Activated T-helper 9 cell treated with anti-CD3 and anti-CD28 coated beads, Interleukin-2, amount 50 U/mL, for 16 hours (primary cell): ENCODE measurements at places on chromosomes 1 and 21.

DNA sequence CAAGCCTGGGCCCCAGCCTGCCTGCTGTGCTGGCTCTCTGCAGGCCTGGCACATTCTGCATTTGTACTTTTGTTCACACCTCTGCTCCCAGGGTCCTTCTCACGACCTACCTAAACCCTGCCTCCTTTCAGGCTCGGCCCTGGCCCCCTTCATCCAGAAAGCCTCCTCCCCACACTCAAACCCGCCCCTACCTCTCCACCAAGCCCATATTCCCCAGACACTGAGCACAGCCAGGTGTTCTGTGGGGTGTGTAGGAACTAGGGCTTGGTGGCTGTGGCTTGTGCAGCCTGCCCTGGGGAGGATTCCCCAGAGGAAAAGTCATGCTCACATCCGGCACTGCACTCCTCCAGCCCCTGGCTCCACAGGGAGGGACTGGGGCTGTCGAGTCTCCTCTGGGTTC is 8.2 kb upstream of the MIXL1 start:
- no peak for DNase-seq

DNA sequence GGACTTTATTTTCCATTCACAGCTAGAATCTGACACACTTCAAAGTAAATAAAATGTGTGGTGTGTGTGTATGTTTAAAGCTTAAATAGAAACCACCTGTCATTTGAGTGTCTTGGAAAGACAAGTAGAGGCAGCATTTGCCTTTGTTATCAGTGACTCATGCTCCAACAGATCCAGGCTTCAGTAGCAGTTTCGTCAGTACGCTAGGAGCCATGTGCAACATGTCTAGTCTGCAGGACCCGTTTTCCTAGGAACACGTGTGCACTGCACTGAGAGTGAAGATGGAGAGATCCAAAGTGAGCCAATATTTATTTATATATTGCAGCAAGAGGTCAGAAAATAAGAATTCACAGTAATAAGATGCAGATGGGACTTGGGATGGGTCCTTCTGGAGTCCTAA is 41.8 kb downstream of the SGIP1 start:
- DNase-seq: no peak

- DNase-seq: no peak
Observed at GRCh38 chr1:166133857-166134256, 32.9 kb downstream of the FAM78B start.

GRCh38 chr1:229067546-229067945 is 203.4 kb upstream of the RAB4A start:
- no peak for DNase-seq

DNA sequence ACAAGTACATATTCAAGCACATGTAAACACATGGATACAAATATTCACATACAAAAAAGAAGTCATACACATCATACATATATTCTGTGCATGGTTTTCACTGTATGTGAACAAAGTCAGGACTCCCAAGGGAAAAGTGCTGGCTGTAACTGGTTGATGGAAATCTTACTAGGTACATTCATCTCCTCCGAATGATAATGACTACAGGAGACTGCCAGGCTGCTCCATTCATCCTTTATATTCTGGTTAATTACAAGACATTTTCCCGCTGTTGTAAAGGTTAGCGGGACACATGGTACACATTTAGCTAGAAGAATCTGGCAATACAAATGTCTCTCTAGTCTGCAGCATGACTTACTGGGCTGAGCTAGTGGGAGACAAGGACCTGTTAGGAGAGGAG is 26.2 kb upstream of the HMGB4 start:
- DNase-seq: no peak

- DNase-seq: no peak
Observed at GRCh38 chr1:190809312-190809711, 331.6 kb upstream of the BRINP3 start.

DNA sequence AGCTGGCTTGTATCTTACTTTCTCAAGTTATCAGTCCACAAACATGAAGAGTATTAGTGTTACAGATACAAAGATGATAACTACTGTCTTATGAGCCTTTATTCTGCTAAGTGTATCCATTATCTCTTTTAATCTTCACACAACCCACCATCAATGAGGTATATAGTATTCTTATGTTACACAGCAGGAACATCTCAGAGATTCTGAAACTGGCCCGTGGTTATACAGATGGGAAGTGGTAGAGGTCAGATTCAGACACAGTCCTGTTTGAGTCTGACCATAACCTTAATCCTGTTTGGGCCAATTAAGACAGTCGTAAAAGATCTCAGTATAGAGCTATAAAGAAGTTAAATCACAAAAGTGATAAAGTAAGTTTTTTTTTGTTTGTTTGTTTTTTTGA is 5.1 kb upstream of the TMEM269 start:
- no peak for DNase-seq

DNA sequence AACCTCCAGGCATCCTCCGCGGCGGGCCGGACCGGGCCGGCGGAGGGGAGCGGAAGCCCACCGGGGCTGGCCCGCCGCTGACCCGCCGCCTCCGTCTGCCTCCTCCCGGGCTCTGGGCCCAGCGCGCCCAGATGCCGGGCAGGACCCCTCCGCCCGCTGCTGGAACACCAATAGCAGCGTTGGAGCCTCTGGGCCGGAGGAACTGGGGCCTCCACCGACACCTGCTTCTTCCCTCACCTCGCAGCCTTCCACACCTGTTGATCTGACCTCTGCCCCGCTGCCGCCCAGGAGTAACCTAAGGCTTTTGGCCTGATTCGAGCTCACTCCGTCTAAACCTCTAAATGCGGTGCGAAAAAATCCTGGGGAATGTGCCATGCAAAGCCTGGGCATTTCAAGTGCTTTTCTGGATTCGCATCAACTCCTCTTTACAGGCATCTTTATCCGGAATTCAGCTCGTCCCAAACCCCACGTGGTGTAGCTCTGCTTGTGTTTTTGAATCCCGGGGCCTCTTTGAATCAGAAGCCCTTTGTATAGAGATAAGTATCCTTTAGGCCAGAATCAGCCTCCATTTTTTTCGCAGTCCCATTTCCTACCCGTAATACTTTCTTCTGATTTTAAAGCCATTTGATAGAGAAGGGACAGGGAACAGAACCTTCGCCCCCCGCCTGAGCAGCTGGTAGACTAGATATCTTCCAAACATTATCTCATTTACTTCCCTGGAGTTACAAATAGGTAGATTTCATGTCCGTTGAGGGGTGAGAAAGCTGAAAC is 680 bp upstream of the CNN3 start:
- DNase-seq: no peak

GRCh38 chr1:11314959-11315358 is 42.0 kb downstream of the UBIAD1 start:
- DNase-seq: no peak

GRCh38 chr1:76161451-76161850 is 86.9 kb downstream of the ST6GALNAC3 start:
- no peak for DNase-seq

DNA sequence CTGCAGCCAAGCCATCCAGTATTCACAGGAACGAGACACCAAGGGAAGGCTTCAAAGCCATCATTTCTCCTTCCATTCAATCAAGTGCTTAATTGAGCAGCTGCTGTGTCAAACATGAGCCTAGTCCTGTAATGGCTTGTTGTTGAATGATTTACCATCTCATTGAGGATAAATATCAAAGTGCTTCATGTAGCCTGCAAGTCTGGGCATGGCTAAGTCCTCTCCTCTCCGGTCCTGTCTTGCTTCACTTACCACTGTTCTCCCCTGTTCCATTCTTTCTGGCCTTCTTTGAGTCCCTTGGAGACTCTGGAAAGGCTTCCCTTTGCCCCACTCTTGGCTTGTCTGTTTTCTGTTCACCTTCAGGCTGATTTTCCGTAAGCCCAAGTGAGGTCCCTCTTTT is 279.8 kb downstream of the PBX1 start:
- no peak for DNase-seq

DNA sequence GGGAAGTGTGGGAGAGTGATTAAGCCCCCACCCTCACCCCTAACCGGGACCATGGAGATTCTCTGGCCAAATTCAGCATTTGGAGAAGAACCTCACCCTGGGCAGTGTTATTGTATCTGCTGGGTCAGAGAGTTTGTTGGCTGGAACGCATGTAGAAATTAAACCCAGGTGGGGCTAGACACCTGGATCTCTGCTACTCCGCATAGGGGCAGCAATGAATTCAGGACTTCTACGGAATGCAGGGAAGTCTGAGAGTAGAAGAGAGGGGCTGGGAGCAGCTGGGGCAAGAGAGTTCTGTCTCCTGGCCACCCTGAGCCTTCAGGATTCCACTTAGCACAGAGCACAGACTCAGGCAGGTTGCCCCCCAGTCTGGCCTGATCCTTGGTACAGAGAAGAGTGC is 3.6 kb upstream of the CRABP2 start:
- no peak for DNase-seq

GRCh38 chr1:107637101-107637500 is 327.9 kb downstream of the VAV3 start:
- no peak for DNase-seq

- no peak for DNase-seq
Observed at GRCh38 chr1:85599076-85599491, 18.5 kb downstream of the CCN1 start.

GRCh38 chr1:2632051-2632430 is 775 bp downstream of the MMEL1 start:
- no peak for DNase-seq

DNA sequence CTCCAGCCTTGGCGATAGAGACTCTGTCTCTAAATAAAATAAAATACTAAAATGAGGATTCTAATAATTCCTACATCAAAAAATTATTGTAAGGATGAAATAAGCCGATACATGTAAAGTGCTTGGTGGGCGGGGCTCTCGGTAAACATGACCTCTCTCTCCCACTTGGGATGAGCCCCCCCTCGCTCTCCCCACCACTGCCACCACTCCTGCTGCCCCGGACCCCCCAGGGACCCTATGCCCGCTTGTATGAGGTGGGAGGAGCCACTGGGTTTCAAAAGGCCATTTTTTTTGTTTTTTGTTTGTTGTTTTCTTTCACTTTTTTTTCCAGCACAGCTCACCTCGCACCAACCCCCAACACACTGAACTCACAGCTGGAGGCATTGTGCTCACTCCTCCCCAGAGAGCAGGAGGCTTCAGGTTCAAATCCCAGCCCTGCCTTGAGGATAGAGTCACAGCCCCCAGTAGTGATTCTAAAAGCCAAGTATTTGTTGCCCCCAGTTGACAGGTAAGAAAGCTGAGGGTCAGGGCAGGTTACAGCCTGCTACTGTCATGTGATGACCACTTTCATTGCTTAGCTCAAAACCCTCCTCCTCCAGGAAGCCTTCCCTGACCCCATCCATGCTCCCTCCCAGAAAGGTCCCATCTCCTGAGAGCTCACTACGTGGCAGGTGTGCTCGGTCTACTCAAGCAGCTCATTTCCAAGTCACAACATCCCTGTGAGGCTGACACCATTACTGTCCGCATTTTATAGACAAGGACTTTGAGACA is 4.2 kb downstream of the SDC3 start:
- no peak for DNase-seq

DNA sequence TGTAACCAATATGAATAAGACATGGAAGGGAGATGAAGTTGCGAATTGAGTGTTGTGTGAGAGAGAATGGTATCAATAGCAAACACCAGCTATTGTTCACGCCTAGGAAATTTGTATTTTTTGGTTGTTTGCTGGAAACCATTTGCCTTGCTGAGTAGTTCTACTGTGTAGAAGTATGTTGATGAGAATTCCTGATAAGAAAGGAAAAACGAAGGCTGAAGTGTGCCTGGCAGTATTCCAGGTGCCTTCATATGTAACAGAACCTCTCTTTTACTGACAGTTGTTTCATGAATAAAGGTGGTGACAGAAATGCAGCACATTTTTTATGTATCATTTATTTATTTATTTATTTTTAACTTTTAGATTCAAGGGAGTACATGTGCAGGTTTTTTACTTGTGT is 79.5 kb downstream of the SDCCAG8 start:
- DNase-seq: no peak

DNA sequence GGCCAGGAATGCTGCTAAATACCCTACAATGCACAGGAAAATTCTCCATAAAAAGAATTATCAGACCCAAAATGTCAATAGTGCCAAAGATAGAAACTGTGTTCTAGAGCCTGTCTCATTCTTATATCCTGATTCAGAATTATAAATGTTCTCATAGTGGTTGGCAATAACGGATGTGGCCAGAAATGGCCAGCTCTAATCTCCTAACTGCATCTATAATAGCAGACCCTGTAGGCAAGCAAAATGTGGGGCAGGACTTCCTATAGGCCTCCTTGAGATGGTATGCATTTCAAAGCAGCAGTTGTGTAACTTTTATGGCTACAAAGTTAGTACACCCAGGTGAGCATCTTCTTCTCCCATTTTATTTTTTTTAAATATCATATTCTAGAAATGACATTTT is 95.9 kb upstream of the SGIP1 start:
- DNase-seq: no peak

- no peak for DNase-seq
Observed at GRCh38 chr1:46300673-46301405, 2.6 kb downstream of the LRRC41 start.

GRCh38 chr1:12184008-12184681 is 17.4 kb downstream of the TNFRSF1B start:
- DNase-seq: no peak

- DNase-seq: no peak
Observed at GRCh38 chr1:213362598-213362997, 311.6 kb downstream of the RPS6KC1 start.

- DNase-seq: no peak
Observed at GRCh38 chr1:173353350-173353749, 123.8 kb upstream of the PRDX6 start.

GRCh38 chr1:109979489-109980091 is 5.0 kb upstream of the AHCYL1 start:
- DNase-seq: no peak

DNA sequence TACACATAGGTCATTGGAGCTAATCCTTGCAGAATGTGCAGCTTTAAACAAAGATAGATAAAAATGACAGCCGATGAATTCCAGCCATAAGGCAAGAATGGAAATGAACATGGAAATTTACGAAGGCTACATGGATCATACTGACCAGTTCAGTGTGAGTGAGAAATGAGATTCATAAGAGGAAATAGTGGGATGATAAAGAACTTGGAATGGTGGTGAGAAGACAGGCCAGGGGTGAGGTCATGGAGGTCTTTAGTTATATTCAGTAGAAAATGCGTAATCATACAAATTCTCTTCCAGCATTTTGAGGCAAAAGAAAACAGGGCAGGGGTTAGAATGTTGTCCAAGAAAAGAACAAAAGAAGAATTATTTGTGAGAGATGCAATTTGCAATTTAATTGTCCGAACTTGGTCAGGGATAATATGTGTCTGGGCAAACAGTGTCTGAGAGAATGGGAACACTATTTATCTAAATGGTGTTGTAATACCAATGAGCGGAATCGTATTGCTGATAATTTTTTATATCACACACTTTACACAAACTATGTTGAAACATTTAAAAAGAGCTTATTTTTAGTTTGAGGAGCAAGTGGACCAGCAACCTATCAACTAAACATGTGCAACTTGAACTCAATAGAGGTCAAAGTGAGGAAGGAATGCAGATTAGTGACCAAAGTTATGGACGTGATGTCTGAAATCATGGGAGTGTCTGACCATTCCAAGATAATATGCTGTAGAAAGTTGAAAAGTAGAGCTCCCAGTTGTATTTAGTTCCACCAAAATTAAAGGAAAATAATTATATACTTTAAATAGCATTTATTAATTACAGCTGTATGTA is 739.0 kb upstream of the NCAM2 start:
- no peak for DNase-seq
